GM23338 (cell line): ENCODE measurements at places on chromosomes 16 and 17. TPM values are rescaled to one million over a fixed set of nuclear protein-coding genes. Genes with fewer than 3 reads are reported as not detected.

The SLC35G6 gene
- not detected in 2 replicates for total RNA-seq

DNA sequence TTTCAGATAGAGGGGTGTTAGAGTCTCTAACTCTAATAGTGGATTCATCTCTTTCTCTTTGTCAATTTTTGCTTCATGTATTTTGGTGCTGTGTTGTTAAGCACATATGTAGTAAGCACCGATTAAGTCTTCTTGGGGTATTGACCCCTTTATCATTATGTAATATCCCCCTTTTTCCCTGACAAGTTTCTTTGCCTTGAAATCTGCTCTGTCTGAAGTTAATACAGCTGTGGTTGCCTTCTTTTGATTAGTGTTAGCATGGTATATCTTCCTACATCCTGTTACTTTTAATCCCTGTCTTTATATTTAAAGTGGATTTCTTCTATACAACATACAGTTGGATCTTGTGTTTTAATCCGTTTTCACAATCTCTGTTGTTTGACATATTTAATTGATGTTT, 60.6 kb downstream of the BCAS3 start:
- no peaks in the 10 kb centered on the region for H3K36me3 ChIP-seq
- no peak overlapping the region for H3K4me3 ChIP-seq
- no peaks in the 10 kb centered on the region; the same call in 1 of the 2 replicates for H3K4me1 ChIP-seq

The COPRS gene
- total RNA-seq = 50.9 and 51.5 TPM in 2 replicates

DNA sequence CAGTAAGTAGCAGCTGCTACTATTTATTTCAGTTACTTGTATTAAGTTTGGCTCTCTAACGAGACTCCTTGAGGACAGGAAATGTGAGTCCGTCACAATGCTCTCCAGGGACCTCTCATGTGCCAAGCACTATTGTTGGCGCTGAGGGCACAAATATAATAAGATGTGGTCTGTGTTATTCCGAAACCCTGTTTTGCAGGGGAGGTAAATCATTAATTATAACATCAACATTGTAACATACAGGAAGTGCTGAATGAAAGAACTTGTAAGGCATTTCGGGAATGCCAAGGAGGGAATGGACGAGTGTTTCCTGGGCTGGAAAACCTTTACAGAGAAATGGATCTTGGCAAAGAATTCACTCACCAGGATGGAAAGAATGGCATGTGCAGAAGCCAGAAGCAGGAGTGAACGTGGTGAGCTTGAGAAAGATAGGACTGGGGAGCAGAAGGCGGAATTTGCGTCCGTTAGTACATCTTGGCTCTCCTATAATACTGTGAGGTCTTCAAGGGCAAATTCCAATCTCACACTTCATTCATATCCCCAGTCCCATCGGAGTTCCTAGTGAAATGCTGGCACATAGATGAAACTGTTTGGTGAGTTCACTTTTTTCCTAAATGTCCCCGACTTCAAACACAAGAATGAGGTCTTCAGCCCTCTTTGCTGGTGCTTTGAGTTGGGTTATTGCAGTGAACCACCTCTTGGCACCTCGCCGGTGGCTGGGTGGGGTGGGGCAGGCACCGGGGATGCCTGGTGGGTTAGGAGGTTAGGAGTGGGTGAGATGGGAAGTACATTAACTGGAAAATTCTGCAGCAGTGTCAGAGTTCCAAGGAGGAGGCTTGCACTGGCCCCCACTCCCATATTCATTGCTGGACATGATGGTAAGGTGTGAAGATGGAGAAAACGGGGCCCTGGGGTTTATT, 11.5 kb downstream of the TAC4 start:
- no peaks in the 10 kb centered on the region for H3K4me1 ChIP-seq
- H3K27ac ChIP-seq = peak overlapping the region; percentile 67; the same call in 1 of the 2 replicates
- DNase-seq = no peak
- H3K27me3 ChIP-seq = no peaks in the 10 kb centered on the region

DNA sequence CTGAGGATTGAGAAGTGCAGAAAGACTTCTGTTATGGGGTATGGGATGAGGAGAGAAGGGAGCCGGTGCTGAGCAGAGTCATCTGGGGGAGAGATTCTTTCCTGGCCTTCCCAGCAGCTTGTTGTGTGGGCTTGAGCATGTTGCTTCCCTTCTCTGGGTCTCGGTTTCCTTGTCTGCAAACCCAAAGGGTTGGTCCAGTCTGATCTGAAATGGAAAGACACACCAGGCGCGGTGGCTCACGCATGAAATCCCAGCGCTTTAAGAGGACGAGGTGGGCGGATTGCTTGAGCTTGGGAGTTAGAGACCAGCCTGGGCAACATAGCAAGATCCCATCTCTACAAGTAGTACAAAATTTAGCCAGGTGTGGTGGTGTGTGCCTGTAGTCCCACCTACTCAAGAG, 6.0 kb downstream of the SOCS3 start:
- peak overlapping the region; percentile 60 for H3K4me3 ChIP-seq
- H3K27me3 ChIP-seq = peaks cover 25% of the 10 kb centered on the region
- peaks cover 12% of the 10 kb centered on the region; the same call in 1 of the 2 replicates for H3K36me3 ChIP-seq
- H3K27ac ChIP-seq = peak overlapping the region; percentile 98

DNA sequence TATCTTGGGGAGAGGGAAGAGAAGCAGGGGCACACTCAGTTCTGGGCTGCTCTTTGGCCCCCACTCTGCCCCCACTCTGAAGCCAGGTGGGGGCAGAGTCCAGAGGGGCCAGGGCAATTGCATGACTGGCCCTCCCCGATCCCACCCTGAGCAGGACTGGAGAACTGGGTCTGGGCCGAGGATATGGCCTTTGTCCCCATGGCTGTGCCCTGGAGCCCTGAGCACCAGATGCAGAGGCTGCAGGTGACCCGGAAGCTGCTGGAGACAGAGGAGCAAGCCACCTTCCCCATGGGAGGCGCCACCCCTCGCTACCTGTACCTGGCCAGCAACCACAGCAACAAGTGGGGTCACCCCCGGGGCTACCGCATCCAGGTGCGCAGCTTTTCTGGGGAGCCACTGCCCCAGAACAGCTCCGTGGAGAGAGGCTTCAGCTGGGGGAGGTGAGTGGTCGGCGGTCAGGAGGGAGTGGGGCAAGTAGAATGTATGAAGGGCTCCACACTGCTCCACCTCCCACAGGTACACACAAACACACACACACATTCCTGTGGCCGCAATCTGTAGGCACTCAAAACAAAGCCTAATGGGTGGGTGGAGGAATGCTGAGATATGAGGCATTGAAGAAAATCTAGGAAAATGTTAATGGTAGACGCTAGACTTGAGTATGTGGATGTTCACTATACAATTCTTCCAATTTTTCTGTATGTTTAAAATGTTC, 21.4 kb downstream of the AOC3 start:
- H3K4me3 ChIP-seq = no peak overlapping the region
- no peaks in the 10 kb centered on the region; the same call in 1 of the 2 replicates for H3K36me3 ChIP-seq
- H3K4me1 ChIP-seq = no peaks in the 10 kb centered on the region
- H3K27ac ChIP-seq = no peak overlapping the region

The TRIM47 gene
- 9.9 and 12.5 TPM in 2 replicates for total RNA-seq

The FBXW10B gene
- total RNA-seq = 0.23 and 0.31 TPM in 2 replicates

The PRAC1 gene
- total RNA-seq = not detected in 2 replicates

The ZFP90 gene
- total RNA-seq = 14.6 and 20.5 TPM in 2 replicates

DNA sequence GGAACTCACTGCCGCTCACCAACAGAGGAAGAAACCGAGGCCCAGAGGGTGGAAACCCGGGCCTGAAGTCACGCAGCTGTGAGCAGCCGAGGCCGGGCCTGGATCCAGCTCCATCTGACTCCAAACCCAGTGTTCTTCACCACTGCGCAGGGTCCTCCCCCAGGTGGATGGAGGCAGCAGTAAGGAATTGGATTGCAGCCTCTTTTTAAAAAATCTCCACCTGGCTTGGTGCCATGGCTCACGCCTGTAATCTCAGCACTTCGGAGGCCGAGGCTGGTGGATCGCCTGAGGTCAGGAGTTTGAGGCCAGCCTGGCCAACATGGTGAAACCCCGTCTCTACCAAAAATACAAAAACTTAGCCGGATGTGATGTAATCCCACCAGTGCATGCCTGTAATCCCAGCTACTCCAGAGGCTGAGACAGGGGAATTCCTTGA, 177.2 kb downstream of the FOXL1 start:
- DNase-seq = no peak
- H3K4me3 ChIP-seq = no peak overlapping the region
- H3K27me3 ChIP-seq = no peaks in the 10 kb centered on the region
- H3K27ac ChIP-seq = no peak overlapping the region
- peaks cover 6% of the 10 kb centered on the region for H3K4me1 ChIP-seq
- no peaks in the 10 kb centered on the region for H3K36me3 ChIP-seq

The DPEP3 gene
- total RNA-seq = 7.9 and 18.4 TPM in 2 replicates

GRCh38 chr17:15886804-15887203, 58.1 kb upstream of the ADORA2B start:
- no peak overlapping the region for H3K27ac ChIP-seq
- H3K4me1 ChIP-seq = no peaks in the 10 kb centered on the region
- H3K27me3 ChIP-seq = no peaks in the 10 kb centered on the region
- H3K36me3 ChIP-seq = no peaks in the 10 kb centered on the region
- no peak for DNase-seq

DNA sequence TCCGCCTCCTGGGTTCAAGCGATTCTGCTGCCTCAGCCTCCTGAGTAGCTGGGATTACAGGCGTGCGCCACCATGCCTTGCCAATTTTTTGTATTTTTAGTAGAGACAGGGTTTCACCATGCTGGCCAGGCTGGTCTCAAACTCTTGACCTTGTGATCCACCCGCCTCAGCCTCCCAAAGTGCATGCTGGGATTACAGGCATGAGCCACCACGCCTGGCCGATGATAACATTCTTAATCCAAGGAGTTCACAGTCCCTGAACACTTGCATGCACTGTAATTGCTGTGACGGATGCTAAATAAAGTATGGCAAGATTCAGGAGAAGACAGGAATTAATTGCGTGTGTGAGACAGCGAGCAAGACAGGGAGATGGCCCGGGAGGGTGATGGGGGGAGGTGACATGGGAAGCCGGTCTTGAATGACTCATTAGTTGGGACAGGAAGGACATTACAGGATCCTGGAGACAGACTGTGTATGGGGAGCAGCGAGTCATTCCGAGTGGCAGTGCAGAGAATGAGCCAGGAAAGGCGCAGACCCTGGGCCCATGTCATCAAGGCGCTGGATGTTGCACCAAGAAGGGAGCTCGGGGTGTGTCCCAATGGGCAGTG, 6.7 kb downstream of the ABCA3 start:
- H3K4me3 ChIP-seq = no peak overlapping the region
- H3K27me3 ChIP-seq = peaks cover 14% of the 10 kb centered on the region
- no peak overlapping the region for H3K27ac ChIP-seq
- H3K4me1 ChIP-seq = no peaks in the 10 kb centered on the region
- H3K36me3 ChIP-seq = no peaks in the 10 kb centered on the region

The KRT33B gene
- total RNA-seq = not detected in 2 replicates

DNA sequence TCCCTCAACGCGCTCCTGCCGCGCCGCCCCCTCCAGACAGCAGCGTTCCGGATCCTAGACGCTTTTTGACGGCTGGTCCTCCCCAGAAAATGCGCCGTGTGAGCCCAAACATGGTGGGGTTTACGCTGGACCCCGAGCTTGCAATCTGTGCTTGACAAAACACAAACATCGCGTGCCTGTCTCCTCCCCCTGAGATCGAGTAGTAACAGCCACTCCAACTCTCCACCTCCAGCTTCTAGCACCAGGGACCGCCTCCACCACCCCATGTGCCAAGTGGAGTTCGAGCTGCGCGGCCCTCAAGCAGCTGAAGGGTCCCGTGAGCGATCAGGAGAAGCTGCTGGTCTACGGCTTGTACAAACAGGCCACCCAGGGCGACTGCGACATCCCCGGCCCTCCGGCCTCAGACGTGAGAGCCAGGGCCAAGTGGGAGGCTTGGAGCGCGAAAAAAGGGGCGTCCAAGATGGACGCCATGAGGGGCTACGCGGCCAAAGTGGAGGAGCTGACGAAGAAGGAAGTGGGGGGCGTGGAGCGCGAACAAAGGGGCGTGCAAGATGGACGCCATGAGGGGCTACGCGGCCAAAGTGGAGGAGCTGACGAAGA, 656 bp upstream of the GEMIN4 start:
- peak overlapping the region; percentile 96 for H3K4me3 ChIP-seq
- H3K36me3 ChIP-seq = 0 out of 2 replicates have a peak, but pooled peaks cover 12% of the 10 kb centered on the region
- peak; percentile 69 for DNase-seq
- H3K4me1 ChIP-seq = peaks cover 6% of the 10 kb centered on the region; the same call in 1 of the 2 replicates
- H3K27me3 ChIP-seq = no peaks in the 10 kb centered on the region
- peak overlapping the region; percentile 84; the same call in 1 of the 2 replicates for H3K27ac ChIP-seq

- no peak for DNase-seq
- H3K27me3 ChIP-seq = no peaks in the 10 kb centered on the region
- no peak overlapping the region for H3K27ac ChIP-seq
- H3K4me1 ChIP-seq = no peaks in the 10 kb centered on the region; the same call in 1 of the 2 replicates
- no peak overlapping the region for H3K4me3 ChIP-seq
- H3K36me3 ChIP-seq = no peaks in the 10 kb centered on the region
These were observed 48.5 kb downstream of the ARHGAP27 start for GRCh38 chr17:45384047-45384788.

The HSPB9 gene
- total RNA-seq = 0.52 TPM in 1 of 2 replicates, not detected in the other

DNA sequence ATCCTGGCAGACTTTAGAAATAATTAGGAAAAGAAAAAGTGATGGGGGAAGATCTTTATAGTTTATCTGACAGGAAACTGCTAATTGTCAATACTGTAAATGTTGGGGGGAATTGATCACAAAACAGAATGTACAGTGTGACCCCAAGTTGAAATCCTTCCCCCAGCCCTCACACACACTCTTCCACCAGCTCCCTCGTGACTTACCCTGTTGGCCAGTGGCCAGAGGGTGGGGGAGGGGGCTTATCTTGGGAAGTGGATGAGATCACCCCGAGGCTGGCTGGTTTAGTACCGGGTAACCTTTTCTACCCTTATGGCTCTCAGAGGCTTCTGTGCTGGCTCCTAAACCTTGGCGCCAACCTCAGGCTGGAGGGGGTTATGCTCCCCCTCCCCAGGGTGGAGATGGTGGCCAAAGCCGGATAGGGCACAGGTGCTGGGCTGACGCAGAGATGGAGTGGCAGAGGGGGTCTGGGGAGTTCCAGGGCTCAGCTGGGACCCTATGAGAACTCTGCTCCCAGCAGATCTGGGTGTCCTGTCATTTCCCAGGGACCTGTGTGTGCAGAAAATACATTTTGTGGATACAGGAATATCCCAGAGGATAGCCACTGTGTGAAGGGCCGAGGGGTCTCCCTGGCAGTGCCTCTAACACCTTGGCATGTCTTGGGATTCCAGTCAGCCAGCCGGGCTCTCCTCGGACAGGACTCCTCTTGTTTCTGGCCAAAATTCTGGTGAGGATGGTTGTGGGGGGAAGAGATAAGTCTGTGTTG, 18.6 kb downstream of the CDH16 start:
- H3K36me3 ChIP-seq = no peaks in the 10 kb centered on the region
- peaks cover 8% of the 10 kb centered on the region; the same call in 1 of the 2 replicates for H3K4me1 ChIP-seq
- no peak overlapping the region for H3K27ac ChIP-seq
- no peaks in the 10 kb centered on the region for H3K27me3 ChIP-seq
- peak; percentile 64 for DNase-seq

The KLHL10 gene
- total RNA-seq = 0.27 and 0.42 TPM in 2 replicates

DNA sequence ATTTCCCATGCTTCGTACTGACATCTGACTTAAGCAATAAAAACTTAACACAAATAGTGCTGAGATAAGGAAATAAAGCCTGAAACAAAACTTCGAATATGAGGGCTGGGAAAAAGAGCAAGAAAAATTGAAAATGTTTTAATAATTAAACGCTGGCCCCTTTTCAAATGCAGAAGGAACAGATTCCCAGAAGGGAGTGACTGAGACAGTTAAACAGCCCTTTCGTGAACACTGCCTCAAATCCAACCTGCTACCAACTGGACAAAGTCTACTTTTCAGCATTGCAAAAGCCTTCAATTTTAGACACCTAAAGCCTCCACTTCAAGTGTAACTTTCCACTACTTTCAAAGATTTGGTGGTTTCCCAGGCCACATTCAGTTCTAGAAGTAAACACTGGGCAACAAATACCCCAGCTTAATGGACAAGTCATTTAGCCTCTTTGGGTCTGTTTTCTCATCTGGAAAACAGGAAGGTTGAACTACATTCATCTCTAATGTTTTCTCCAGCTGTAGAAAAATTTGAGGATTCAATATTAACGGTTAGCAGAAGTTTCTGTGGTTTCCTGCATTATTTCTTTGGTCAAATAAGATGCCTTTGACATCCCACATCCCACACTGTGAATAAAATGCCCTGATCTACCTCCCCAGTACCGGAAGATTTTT, 11.8 kb downstream of the RFFL start:
- H3K27ac ChIP-seq = no peak overlapping the region
- no peaks in the 10 kb centered on the region for H3K27me3 ChIP-seq
